ENCODE measurements at places on chromosomes 5 and 9.

- no peak for DNase-seq
Observed at GRCh38 chr9:35308316-35308715, 146.5 kb downstream of the UNC13B start.

DNA sequence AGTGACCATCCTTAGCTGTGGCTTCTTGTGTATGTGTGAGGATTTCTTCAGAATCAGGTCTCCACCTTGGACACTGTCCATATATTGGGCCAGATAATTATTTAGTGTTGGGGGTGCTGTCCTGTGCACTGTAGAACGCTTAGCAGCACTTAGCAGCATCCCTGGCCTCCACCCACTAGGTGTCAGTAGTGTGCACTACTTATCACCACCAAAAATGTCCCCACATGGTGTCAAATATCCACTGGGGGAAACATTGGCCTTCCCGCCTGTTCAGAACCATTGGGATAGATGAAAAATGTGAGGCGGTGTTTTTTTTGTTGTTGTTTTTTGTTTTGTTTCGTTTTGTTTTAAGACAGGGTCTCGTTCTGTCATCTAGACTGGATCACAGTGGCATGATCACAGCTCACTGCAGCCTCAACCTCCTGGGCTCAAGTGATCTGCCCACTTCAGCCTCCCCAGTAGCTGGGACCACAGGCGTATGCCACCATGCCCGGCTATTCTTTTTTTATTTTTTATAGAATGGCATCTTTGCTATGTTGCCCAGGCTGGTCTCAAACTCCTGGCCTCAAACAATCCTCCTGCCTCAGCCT lies 67.7 kb downstream of the TENT4A start:
- DNase-seq = peak; percentile 17

DNA sequence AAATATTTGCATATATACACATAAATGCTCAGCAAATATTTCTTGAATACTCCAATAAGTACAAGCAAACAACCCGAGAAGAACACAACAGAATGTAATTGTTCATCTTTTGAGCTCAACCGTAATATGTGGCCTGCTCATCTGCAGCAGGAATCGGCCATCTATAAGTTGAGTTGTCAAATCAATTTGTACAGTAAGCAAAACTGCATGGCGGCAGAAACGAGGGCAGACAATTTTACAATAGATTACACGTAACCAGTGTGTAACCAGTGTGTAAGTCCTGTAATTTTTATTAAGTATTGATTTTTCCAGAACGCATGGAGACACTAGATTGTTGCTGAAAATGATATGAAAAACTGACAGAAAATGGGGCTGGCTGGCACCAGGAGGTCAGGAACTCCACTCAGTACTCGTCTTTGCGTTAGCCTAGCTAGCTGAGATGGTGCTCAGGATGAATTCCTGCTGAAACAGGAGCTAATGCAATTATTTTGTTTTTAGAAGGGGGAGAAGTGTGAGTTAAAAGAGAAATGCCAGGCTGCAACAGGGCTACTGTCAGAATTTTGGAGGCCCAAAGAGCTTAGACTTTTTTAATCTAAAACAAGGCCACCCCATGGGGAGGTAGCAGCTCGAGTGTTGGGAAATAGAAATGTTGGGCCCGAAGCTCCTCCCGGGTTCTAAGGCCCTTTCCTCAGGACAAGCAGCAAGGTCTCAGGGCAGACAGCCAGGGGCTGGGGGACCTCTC lies 682 bp downstream of the DHX29 start:
- DNase-seq = no peak

DNA sequence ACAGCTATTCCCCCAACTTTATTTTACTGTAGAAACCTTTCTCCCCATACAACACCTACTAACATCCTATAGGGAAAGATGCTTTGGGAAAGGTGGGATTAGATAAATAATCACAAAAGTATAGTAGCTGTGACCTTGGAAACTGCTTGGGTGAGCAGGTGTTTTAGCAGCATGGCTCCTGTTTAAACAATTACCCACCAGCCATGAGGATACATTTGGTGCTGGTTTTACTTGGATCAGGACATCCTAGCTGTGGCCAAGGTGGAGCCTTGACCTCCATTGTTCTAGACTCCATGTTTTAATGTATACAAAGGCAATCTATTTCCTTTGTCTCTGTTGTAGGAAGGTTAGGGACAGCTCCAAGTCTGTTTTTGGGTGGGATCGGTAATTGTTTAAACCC lies 56.8 kb upstream of the ALDH1B1 start:
- no peak for DNase-seq

- DNase-seq = no peak
Observed at GRCh38 chr9:105083256-105083655, 155.3 kb upstream of the ABCA1 start.

- no peak for DNase-seq
Observed at GRCh38 chr5:32353420-32353819, 40.7 kb upstream of the MTMR12 start.

DNA sequence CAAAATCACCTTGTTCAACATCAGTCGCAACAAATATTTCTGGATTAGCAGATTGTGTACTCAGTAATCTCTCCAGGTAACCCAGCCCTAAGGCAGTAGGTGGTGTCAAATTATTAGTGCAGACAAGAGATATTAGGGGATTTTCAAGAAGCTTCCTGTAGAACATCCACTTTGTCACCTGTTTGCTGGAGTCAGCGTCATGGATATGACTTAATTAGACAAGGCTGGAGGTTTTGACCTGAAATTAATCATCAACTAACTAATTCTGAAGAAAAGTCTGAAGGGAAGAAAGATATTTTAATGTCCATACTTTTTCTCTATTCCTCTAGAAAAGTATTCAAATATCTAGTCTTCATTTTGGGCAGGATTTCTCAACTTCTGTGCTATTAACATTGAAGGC lies 91.4 kb upstream of the CCDC112 start:
- DNase-seq = no peak

DNA sequence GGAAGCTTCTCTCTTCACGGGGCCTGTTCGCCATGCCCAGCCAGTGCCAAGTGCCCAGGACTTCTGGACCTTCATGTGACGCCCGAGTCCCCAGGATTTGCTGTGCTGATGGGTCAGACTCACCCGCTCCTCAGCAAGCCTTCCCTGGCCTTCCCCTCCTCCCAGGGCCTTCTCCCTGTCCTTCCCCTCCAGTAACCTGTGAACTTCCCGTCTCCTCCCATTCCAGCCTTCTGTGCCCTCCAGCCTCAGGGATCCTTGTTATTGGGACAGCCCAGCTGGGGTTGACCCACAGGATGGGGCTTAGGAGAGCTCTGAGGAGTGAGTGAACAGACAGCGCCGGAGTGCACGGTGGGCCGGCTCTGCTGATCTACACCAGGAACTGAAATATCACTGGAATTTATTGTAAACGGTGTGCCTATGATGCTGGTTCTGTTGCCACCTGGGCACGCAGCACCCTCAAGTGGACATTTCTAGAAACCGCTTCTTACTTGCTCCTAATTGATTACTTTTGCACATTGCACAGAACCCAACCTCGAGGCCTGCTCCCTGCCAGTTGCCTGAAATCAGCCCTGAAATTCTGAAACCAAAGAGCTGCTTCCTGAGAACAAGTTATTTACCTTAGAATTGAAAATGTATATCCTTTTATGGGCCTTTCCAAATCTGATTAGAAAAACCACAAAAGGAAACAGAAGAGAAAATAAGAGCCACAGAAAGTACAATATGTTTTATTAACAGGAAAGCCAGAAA lies 1.5 kb downstream of the SPAAR start:
- DNase-seq = no peak

GRCh38 chr9:36902861-36903524 lies 131.1 kb downstream of the PAX5 start:
- DNase-seq = no peak

- no peak for DNase-seq
Observed at GRCh38 chr5:97559827-97560598, 377.0 kb upstream of the RIOK2 start.

DNA sequence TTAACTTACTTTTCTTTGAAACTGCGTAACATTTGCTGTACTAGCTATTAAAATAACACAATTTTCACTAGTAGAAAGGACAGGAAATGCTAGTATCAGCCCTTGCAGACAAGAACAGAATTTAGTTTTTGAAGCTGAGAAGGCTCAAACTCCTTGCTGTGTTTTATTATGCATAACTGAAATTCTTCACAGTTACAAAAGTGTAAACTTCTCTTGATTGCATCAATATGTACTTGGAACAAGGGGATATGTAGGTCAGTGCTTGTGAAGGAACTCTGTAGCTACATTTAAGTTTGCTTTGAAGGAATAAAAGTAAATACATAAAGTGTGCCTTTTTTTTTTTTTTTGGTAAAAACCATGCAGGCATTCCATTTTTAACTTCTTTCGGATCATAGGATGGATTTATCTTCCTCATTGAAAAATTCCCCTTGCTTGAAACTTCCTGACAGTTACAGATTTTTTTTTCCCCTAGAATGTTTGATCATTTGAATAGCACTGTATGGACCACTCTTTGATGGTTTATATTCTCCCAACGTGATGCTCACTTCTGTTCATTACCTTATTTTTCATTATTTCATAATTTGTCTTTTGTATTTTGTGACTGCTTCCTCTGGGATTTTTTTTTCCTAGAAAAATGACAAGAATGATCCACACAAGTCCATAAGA lies 94.9 kb upstream of the DAB2 start:
- no peak for DNase-seq

- peak; percentile 48 for DNase-seq
Observed at GRCh38 chr5:119328753-119329602, 26.8 kb upstream of the TNFAIP8 start.

DNA sequence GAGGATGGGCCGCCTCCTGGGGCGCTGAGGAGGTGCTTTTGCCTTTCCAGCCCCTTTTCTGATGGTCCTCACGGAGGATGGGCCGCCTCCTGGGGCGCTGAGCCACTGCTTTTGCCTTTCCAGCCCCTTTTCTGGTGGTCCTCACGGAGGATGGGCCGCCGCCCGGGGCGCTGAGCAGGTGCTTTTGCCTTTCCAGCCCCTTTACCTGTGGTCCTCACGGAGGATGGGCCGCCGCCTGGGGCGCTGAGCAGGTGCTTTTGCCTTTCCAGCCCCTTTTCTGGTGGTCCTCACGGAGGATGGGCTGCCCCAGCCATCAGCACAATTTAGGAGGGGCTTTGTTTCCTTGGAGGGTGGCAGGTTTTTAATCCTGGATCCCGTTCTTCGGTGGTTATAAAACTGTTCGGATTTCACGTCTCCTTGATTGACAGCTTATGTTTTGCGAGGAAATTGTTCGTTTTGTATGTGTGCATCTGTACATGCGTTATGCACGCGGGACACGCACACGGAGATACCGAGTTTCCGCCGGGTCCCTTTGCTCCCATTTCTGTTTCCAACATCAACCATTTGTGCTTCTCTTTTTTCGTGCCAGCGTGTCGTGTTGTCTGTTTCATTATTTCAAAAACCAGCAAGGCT lies 34.7 kb upstream of the SLC9A3 start:
- no peak for DNase-seq

- no peak for DNase-seq
Observed at GRCh38 chr9:127535834-127536233, 76.2 kb upstream of the STXBP1 start.

DNA sequence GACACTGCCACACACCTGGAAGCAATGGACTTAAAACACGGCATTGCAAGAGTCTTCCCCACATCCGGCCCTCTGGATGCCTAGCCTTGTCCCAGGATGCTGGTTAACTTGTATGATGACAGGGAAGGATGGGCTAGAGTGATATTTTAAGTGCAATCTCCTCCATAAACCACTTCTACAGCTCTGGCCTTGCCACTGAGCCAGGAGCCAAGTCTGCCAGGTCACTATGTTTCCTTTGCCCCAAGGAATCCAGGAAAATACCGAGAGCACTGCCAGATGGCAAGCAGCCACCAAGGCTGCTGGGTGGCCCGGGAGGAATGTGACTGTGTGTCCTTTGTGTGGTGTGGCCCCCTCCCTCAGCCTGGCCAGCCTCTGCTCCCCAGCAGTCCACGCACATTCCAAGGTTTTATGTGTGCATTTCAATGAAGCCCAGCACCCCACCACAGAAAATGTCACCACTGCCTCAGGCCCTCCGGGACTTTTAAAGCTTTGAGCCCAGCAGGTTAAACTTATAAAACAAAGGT lies 106.0 kb downstream of the FRMD3 start:
- no peak for DNase-seq

DNA sequence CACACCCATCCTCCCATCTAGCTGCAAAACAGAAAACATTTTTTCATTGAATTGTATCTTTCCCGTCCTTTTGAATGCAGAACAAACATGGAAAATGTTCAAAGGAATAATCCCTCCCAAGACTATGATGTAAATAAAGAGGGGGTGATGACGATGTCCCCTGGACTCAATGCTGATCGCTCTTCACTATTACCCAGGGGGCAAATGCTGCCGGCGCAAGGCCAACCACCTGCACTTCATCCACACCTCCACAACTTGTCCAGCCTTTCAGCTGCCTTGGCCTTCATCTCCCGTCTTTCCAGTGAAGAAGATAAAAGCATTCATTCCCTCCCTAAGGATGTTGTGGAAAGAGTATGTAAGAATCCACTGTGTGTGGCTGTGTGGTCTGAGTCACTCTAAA lies 240.3 kb downstream of the AGTPBP1 start:
- no peak for DNase-seq

DNA sequence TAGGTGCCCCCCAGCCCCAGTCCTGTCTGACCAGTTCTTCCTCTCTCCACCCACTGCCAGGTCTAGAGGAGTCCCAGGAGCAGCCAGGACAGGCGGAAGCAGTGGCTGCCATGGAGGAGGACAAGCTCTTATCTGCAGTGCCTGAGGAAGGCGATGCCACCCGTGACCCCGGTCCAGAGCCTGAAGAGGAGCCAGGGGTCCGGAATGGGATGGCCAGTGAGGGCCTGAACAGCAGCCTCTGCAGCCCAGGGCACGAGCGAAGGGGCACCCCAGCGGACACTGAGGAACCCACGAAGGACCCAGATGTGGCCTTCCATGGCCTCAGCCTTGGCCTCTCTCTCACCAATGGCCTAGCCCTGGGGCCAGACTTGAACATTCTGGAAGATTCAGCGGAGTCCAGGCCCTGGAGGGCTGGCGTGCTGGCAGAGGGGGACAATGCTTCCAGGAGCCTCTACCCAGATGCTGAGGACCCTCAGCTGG lies 13.8 kb downstream of the PSD2 start:
- no peak for DNase-seq

GRCh38 chr5:149481485-149481884 lies 69.8 kb downstream of the CSNK1A1 start:
- DNase-seq = no peak

GRCh38 chr5:6712577-6713273 lies 507 bp upstream of the TENT4A start:
- peak; percentile 94 for DNase-seq

DNA sequence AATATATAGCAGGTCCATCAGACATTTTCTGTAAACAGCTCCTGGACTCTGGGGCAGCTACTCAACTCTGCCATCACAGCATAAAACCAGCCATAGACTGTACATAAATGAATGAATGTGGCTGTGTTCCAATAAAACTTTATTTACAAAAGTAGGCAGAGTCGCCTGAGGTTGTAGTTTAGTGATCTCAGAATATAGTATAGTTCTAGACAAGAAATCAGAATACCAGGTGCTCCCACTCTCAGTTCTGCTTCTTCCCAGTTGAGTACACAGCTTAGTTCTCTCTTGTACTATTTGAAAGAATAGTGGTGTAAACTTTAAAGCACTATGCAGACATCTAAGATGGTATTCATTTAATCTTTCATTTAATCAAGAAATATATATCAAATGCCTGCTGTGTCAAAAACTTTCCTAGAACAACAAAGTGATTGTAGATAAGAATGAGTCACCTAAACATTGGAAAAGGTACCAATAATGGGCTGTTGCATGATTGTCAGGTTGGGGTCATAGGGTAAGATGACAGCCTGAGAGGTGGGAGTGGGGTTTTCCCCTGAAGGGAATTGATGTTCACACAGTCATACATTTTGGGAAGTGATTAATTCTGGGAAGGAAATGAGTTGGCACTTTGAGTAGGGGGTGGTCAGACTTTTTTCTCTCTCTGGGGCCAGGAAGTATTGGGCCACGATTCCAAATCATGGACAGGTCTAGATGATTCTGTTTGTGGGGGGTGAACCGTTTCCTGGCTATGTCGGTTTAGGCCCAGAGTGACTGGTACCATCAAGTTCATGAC lies 37.0 kb downstream of the TNFSF8 start:
- peak; percentile 40 for DNase-seq

Data from stimulated activated naive CD4-positive, alpha-beta T cell treated with Interleukin-2 at 50 U/mL for 16 hours (primary cell).